ENCODE measurements at places on chromosomes 3 and 15.

DNA sequence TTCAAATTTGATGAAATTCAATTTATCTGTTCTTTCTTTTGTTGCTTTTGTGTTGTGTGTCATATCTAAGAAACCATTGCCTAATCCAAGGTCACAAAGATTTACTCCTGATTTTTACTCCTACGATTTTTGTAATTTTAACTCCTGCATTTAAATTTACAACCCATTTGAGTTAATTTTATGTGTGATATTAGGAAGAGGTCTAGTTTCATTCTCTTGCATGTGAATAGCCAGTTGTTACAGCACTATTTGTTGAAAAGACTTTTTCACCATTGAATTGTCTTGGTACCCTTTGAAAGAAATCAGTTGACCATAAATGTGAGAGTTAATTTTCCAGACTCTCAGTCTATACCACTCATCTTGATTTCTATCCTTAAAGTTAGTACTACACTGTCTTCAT is 23.9 kb downstream of the CRTAP start:
- no peak for DNase-seq

DNA sequence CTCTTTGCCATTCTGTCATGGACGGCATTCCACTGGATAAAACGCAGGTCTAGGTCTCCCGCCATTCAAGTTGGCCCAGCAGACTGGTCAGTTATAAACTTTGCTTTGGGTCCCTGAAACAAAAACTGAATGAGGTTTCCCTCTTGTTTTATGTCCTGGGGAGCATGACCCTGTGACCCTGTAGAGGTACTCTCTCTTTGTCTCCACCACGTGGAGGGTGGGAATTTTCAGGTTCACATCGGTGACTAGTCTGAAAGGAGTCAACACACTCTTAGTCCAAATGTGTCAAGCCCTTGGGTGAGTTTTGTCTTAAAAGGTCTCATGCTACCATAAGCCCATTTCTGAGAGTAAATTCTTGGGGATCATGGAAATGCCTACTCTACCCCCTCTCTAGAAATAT is 139.9 kb downstream of the PLCH1 start:
- DNase-seq, result no peak

DNA sequence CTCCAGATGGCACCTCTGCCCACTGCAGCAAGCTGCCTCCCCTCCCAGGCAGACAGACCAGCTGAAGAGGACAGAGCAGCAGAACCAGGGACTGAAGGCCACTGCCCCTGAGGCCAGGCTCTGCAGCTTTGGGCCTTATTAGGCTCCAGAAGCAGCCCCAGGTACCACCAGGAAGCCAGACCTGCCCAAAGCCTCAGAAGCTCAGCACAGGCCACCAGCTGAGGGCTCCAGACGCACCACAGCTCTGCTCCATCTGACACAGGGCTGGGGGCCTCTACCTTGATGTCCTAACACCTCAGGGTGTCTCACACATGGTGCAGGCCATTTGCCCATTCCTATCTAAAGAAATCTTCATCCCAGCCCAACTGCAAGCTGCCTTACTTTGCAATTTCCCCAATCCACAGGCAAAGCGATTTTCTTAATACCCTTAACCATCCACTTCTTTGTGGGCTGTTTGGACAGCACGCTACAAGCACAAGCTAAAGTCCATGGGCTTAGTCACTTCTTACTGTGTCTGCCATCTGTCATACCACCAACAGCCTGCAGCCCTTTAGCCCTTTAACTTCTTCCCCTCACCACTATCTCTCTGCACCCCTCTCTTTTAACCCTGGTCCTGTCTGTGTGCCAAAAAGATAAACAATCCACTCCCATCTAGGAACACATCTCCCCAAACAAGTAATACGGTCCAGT is 112.1 kb downstream of the IQSEC1 start:
- DNase-seq, result no peak

DNA sequence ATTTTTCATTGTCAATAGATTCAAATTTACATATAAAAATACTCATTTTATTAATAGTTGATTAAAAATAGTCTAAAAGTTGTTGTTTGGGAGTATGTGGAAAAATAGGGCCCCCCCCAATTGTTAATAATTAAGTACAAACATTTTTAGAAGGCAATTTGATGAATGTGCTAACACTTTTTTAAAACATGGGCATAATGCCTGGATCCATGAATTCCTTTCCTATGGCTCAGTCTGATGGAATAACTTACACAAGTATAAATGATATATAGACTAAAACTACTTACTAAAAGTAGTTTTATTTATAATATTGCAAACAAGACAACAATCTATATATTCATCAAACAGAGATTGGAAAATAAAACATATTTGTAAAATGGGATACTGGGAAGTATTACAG is 247.2 kb upstream of the LRRN1 start:
- no peak for DNase-seq

DNA sequence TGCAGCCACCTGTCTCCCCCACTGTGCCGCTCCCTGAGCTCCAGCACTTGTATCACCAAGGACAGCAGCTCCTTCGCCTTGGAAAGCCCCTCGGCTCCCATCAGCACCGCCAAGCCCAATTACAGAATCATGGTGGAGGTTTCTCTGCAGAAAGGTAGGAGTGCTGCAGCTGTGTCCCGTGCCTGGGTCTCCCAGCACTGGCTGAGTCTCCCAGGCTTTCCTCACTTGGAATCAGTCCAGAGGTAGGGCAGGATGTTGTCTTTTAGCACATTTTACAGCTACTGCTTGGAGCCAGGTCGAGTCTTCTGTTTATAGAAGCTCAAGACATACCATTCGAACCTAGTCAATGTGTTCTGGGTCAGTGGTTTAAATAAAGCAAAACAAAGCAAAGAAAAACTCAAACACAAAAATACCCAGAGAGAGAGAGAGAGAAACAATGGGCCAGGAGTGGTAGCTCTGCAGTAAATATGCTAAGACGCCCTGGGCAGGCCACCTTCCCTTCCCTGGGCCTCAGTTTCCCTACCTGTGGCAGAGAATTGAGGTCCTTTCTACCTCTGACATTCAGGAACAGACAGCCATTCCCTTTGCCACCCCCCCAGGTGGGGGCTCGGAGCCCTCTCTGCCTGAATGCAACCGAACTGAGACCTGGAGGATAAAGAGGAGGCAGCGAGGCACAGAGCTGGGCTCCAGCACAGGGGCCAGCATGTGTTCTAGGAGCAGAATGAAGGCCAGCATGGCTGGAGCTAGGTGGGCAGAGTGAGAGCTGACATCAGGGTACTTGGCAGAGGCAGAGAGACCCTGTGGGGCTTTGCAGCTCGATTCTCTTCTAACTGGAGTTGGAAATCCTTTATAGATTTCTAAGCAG is 44.1 kb downstream of the STARD5 start:
- DNase-seq, result no peak
